ENCODE measurements at places on chromosomes 13 and 19.

DNA sequence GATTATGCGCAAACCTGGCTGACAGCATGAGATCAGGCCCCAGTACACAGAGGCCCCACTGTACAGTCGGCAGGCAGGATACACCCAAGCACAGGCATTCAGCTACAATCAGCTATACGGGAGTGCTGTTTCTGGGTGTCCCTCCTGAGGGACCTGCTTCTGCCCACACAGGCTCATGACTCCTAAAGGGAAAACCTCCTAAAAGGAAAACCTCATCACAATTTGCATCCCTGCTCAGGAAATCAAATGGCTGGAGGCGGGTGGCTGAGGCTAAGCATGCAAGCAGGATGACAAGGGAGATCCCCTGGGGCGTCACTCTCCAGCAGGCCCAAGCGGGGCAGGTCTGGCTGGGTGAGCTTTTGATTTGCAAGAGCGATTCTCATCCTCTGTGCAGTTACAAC, 99.8 kb downstream of the CRYL1 start:
- no peak for DNase-seq

- no peak for DNase-seq
Measured at GRCh38 chr13:39676315-39676876, 20.9 kb downstream of the COG6 start.

DNA sequence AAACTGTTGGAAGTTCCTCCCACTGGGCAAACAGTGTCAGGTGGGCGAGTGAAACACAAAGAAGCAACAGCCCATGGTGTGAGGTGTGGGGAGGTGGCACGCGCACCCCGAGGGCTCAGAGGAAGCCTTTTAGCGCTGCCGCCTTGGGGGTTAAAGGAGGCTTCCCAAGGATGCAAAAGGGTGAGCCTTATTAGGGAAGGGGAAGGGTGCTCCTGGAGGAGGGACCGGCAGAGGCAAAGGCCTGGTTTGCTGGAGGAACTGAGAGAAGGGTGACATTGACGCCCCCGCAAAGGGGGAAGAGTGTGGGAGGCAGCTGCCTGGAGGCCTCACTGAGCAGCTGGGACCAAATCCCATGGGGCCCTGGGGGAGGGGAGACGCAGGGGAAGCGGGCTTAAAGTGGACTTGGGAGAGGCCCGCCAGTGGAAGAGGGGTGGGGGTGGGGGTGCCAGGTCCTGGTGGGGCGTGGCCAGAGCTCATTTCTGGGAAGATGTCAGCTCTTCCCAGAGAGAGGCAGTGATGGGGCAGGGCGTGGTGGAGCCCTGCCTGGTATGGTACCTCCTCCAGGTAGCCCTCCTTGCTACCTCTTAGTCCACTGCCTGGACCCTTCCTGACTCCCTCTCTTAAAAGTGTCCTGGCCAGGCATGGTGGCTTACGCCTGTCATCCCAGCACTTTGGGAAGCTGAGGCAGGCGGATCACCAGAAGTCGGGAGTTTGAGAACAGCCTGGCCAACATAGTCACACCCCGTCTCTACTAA, 12.0 kb upstream of the FCHO1 start:
- DNase-seq, result no peak

DNA sequence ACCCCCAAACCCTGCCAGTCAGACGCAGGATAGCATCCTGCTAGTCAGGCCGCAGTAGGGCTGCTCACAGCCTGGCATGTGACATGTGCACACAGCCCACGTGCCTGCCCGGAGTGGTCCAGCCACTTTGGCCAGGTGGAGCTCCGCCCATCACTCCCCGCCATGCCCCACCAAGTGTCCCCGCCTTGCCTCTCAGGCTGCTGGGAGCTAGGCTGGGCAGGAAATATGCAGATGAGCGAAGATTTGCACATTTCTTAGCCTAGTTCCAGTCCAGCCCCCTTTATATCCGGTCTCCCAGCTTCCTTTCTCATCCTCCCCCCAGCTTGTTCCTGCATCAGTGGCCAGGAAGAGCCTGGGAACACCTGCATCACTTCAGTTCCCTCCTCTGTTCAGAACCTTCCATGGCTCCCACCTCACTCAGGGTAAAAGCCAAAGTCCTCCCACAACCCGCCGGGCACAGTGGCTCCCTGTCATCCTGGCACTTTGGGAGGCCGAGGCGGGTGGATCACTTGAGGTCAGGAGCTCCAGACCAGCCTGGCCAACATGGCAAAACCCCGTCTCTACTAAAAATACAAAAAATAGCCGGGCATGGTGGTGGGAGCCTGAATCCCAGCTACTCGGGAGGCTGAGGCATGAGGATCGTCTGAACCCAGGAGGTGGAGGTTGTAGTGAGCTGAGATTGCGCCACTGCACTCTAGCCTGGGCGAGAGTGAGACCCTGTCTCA, 2.3 kb upstream of the DOCK6 start:
- no peak for DNase-seq

DNA sequence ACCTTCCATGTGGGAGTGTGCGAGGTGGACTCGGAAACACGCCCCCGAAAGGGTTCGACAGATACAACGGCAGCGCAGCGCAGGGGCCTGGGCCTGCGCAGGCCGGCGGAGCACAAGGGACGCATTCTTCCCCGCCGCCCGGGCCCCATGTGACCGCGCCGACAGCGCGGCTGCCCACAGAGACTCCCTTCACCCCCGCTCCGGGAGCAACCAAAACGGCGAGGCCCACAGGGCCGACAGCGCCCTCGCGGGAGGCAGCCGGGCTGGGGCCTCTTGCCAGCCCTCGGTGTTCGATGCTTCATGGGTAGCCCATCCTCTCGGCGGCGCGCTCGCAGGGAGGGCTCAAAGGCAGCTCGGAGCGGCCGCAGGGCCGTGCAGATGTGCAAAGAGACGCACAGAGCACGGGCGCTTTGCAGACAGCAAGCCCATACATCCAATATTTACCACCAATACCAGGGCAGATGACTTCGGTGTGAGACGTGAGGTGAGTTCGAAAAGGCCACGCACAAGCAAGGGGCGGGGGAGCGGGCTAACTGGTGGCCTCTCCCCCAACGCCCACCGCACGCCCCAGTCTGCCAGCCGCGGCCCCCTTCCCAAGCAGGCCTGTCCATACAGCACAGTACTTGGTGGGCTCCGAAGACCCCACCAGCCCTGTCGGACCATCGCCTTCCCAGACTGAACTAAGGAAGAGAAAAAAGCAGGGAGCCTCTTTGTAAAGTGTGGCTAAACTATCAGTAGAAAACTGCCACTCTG, 89.9 kb downstream of the CRYL1 start:
- DNase-seq, result no peak

DNA sequence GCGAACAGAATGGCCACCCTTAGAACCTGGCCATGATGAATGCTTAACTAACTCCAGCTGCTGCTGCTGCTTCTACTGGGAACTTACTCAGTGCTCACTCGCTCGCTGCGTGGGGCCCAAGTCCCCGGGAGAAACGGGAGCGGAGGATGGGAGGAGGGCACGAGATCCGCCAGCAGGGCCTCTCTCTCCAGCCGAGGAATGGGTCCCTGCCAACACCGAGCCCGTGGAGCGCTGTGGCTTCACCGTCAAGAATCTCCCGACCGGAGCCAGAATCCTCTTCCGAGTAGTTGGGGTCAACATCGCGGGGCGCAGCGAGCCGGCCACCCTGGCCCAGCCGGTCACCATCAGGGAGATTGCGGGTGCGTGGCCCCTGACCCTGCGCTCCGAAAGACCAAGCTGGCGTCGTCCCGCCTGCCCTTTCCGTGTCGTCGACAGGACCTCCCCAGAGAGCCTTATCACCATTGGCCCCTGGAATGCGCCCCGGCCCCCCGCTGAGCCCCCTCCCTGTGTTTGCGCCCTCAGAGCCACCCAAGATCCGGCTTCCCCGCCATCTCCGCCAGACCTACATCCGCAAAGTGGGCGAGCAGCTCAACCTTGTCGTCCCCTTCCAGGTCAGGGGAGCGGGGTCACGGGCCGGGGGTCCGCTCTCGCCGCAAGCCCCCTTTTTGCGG, 17.8 kb upstream of the EMC10 start:
- DNase-seq, result no peak

GRCh38 chr13:39051157-39051556, 12.9 kb downstream of the NHLRC3 start:
- peak; percentile 52 for DNase-seq
